ENCODE measurements at places on chromosomes 5 and 9.

- DNase-seq: no peak
Measured at GRCh38 chr5:152456815-152457443, 51.9 kb upstream of the NMUR2 start.

- DNase-seq: no peak
Measured at GRCh38 chr5:142929587-142929986, 159.4 kb downstream of the ARHGAP26 start.

DNA sequence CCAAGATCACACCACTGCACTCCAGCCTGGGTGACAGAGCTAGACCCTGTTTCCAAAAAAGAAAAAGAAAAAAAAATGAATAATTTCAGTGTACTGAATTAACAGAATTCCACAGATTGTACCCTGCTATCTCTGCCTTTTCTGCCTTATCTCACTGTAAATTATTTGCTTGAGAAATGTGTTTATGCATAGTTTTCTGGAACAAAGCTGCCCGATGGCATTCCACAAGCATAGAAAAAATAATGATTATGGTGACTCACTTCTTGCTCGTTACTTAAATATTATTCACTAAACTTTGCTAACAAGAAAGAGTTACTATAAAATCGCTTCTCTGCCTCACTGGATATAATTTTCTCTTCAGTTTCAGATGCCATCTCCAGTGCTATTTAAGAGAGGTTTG is 88.7 kb upstream of the FAM169A start:
- no peak for DNase-seq

DNA sequence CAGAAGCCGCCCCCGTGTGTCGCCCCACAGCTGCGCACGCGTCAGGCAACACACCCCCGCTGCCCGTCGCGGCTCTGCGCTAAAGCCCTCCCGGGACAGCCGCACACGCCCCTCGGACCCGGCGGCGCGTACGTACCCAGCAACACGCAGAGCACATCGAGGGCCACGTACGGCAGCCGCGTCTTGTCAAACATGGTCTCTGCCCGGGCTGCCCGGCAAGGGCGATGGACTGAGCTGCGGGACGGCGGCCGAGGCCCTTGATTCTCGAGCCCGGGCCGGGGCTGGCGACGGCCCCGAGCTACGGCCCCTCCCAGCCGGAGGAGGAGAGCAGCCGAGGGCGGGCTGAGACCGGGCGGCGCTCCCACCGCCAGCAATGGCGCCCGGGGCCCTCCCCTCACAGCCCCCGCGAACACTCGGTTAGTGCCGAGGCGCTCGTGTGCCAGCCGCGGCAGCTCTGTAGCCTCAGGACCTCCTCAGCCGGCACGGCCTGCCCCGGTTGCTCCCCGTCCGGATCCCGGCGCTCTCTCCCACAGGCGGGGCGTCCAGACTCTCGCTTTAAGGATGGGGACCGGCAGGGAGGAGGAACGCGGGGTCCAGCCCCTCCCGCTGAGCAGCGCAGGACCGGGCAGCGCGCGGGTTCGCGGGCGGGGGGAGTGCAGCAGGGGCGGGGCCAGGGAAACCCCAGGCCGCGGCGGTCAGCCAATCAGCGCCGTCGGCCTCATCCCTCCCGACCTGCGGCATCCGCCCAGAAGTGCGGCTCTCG is at the start of gene PLPP1:
Gene PLPP1 (minus strand): TSS at position 529 of the 763 bp plus-strand sequence. CDS start 335 bp downstream, at position 194.
- peak; percentile 72 for DNase-seq

GRCh38 chr9:82512728-82513127 is 524.2 kb downstream of the SPATA31D1 start:
- DNase-seq: no peak

DNA sequence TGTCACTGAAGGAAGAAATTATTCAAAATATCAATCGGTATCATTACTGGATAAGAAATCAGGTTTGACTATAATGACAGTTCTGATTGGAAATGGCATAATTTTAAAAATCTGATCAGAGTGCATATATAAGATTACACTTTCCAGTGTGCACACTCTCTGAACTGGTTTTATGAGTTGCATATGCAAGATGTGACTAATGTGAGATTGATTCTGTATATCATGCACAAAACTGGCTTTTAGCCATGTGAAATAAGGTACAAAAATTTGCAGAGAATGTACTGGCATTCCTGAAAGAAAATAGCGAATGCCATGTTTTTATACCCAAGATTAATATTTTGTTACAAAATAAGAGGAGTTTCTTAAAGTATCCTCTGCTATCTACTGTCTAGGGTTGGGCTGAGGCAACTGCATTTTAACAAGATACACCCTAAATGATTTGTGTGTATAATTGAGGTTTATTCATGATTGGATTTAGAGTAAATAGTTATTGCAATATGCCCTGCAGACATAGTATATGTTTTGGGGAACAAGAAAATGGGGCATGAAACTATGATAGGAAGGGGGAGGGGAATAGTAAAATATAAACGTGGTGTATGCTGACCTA is 70.7 kb downstream of the LNPEP start:
- DNase-seq: no peak

DNA sequence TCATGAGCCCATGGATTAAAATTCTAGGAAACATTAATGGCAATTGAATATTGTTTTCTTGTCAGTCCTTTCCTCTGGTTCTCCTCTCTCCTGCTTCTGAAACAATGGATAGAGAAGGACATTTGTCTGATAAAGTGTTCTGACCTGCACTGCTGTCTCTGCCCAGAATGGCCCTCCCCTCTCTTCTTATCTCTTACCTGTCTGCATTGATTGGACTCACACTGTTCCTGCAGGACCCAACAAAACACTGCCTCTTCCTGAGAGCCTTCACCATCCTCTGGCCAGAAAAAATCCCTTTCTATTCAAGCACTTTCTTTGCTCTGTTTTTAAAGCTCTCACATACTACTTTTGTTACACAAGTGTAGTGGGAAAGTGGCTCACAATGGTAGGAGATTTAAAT is 143.8 kb upstream of the DHFR start:
- no peak for DNase-seq

- no peak for DNase-seq
Measured at GRCh38 chr5:18771097-18771610, 1136.9 kb downstream of the TAF11L14 start.

GRCh38 chr5:146825033-146825432 is 53.5 kb downstream of the PPP2R2B start:
- DNase-seq: no peak

GRCh38 chr9:93827545-93828330 is 127.4 kb downstream of the BARX1 start:
- peak; percentile 36 for DNase-seq

GRCh38 chr9:27771803-27772545 is 198.7 kb upstream of the C9orf72 start:
- no peak for DNase-seq

- DNase-seq: no peak
Measured at GRCh38 chr9:101417389-101417788, 18.2 kb downstream of the ALDOB start.

DNA sequence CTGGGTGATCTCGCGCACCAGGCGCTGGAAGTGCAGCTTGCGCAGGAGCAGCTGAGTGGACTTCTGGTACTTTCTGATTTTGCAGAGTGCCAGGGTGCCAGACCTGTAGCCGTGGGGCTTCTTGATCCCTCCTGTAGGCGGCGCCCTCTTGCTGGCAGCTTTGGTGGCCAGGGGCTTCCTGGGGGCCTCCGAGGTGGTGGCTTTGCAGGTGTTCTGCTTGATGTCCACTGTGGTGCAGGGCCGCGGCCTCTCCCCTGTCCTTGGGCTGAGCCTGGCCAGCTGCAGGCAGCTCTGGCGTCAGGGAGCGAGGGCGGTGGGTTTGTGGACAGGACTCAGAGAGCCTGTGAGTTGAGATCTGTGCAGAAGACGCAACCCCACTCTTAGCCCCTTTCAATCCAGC is 36.1 kb downstream of the TAF11L14 start:
- no peak for DNase-seq

GRCh38 chr9:106334081-106334480 is 528.9 kb upstream of the ZNF462 start:
- DNase-seq: no peak

- no peak for DNase-seq
Measured at GRCh38 chr5:113682497-113683136, 169.1 kb downstream of the YTHDC2 start.

DNA sequence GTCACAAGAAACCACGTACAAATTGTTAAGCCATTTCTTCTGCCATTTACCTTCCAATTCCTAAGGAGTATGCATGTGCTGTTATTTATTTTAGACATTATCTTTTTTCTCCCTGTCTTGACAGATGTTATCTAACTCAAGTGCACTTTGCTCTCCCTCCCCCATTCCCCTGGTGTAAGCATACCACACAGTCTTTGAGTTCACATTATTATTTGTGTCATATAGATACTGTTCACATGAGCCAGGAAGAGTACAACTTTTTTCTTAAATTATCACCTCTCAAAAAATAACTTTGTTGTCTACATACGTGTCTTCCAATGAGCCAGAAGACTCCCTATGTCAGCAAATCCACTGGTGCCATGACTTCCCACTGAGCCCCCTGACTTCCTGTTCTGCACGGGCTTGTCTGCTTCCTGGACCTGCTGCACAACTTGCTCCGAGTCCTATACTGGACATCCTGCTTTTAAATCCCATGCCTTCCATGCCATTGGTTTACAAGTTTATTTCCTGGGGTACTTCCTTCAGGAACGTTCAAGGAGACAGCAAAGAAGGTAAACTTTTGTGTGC is 19.9 kb upstream of the FAM120A start:
- DNase-seq: no peak

- no peak for DNase-seq
Measured at GRCh38 chr9:126225611-126226609, 100.7 kb upstream of the MVB12B start.

- DNase-seq: no peak
Measured at GRCh38 chr9:1236061-1236460, 185.9 kb downstream of the DMRT2 start.

GRCh38 chr9:6788162-6789016 is 30.6 kb downstream of the KDM4C start:
- DNase-seq: no peak

DNA sequence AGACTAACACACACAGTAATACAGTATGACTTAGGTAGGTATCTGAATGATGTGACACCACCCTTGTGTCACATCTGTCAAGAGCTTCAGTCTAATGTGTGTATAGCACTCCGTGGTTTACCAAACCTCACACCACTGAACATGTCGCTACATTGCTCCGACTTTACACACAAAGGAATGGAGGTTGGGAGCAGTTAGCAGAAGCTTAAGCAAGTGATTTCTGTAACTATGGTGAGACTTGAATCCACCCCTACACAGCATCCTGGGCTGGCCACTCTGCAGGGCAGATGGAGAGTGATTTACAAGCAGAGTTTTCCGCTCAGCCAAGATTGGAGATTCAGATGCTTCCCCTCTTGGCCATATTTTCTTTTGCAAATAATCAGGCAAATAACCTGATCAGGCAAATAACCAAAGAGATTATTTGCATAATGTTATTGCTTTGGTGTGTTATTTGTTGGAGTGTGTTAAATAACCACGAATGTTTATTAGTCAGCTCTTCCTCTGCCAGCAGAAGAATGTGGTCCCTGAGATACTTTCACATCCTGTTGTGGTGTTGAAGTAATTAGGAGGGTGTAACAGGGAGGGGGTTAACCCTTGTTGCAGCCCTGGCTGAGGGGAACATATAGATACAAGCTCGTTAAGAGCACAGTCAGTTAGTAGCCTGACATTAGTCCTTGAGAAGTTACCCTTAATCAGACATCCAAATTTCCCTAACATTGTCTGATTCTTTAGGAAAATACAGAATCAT is 92.8 kb downstream of the SNX18 start:
- no peak for DNase-seq

- no peak for DNase-seq
Measured at GRCh38 chr9:130147910-130148309, 24.3 kb upstream of the NCS1 start.

DNA sequence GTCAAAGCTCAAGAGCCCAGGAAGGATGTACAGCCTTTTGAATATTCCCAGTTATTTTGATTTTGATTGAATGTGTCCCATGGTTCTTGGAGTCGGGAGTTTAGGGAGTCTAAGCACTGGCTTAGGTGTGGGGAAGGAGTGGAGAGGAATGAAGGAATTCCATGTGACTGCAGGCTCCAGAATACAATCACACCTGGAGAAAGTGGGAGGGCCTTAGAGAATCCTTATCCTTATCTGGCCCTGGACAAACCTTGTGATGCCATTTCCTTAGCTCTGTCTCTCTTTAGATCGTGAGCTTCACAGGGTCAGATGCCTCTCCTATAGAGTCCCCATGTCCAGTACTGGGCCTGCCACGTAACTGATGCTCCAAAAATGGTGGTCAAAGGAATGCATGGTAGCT is 4.2 kb upstream of the EEIG1 start:
- no peak for DNase-seq

DNA sequence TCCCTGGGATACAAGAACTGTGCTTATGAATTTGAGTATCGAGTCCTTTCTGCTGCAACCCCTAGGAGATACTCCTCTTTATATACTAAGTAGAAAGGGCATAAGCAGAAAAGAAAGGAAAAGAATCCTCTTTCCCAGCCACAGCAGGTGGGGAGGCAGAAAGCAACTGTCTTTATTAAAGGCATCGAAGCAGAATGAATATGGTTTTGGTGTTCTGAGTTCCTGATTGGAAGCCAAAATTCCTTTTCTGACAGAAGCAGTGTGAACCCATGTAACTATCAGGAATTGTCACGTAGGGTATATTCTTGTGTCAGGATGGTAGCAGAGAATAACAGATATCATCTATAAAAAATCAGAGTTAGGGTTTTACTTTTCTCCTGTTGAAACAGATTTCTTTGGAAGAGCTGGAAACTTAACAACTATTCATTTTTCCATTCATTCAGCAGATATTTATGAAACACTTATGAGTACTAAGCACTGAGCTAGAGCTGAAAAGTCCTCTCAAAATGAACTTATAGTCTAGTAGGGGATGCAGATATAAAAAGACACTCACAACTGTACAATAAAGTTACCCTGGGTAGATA is 96.5 kb upstream of the LHFPL2 start:
- no peak for DNase-seq

- DNase-seq: peak; percentile 6
Measured at GRCh38 chr9:119078015-119078414, 291.2 kb downstream of the BRINP1 start.

- DNase-seq: no peak
Measured at GRCh38 chr5:180070756-180071530, 616 bp downstream of the RNF130 start.

GRCh38 chr5:174106997-174107655 is 61.6 kb downstream of the NSG2 start:
- no peak for DNase-seq

DNA sequence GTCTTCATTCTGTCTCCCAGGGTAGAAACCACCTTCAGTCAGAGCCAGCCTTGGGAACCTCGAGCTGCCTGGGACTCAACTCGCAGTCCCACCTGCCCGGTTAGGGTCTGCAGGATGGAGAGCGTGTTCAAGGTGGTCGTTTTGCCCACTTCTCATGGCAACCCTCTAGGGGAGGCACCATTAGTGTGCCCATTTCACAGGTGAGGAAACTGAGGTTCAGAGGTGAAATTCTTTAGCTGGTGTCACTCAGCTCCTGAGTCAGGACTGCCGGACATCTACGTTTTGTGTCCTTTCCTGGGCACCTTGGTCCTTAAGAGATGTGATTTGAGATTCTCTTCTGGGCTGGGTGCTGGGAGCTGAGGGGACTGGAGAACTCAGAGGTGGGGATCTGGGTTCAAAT is 30.0 kb downstream of the DAB2IP start:
- DNase-seq: no peak

GRCh38 chr9:27194401-27195091 is 85.5 kb downstream of the TEK start:
- no peak for DNase-seq

GRCh38 chr5:160230686-160231527 is 1.6 kb downstream of the FABP6 start:
- DNase-seq: no peak

All from NCI-H510A (cell line).